NCI-H345 (cell line): ENCODE measurements at places on chromosomes 3 and 15.

DNA sequence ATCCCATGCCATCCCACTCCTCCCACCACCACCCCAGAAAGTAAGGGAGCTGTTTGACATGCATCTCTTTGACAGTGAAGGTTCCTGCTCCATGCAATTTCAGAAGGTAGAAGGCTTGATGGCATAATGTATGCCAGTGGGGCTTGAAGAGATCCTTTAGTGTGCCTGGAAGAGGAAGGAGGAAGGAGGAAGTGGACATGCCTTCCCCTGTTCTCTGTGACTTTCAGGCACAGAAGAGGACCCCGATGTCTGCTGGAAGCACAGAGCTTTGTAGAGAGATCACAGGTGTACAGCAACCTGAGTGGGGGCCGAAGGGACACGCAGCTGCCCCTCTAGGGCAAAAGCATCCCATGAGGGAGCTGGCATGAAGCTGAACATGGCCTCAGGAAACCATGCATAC is 171.6 kb downstream of the CD47 start:
- DNase-seq = no peak

DNA sequence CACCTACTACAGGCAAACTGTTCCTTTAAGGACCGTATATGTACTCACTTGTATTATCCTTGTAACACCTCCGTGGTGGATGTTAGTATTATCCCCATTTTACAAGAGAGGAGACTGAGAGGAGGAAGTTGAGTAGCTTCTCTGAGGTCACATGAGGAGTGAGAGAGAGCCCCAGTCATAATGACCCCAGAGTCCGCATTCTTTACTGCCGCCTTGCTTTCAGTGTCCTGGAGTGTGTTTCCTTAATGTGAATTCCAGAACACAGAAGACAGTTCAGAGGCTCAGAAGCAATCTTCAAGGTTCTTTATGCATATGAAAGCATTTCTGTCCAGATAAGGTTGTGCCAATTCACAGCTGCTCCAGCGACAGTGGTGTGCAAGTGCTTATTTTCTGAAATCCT is 199.2 kb downstream of the CACNA2D3 start:
- no peak for DNase-seq

- no peak for DNase-seq
Measured at GRCh38 chr3:49019941-49020329, 1.6 kb upstream of the DALRD3 start.

DNA sequence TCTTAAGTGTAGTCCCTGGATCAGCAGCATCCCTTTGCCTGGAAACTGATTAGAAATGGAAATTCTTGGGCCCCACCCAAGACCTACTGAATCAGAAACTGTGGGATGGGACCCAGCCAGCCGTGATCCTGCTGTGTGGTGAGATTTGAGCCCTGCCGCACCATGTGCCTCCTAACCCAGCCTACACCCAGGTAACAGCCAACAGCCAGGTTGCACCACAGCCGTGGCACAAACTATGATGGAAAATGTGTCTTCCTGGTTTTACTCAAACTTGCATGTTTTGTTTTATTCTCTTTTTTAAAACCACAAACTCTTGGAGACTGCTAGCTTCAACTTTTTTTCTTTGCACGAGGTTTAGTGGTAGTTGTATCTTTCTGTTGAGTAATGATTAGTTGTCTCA is 2.6 kb downstream of the LIMD1 start:
- DNase-seq = no peak
